ENCODE measurements at places on chromosomes 2 and 18.

- no peaks in the 10 kb centered on the region for H3K36me3 ChIP-seq
- no peaks in the 10 kb centered on the region for H3K4me1 ChIP-seq
- peaks cover under 1% of the 10 kb centered on the region for H3K27me3 ChIP-seq
- no peak overlapping the region for H3K4me3 ChIP-seq
Measured at GRCh38 chr2:4507661-4508060, 804.3 kb downstream of the DCDC2C start.

DNA sequence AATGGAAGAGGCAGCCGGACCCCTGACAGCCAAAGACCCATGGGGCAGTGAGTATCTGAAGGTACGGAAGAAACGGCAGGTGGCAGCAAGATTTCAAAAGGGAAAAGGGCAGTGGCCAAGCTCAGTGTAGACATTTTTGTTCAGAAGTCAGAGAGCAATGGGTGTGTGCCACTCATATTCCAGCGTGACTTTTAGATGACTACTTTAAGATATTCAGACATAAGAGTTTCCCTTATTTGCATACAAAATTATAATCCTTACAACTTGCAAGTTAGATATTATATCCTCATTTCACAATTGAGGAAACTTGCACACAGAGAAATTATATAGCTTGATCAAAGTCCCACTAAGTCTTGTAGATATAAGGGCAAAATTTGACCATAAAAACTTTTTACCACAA, 60.7 kb upstream of the CYTIP start:
- H3K4me1 ChIP-seq, result peaks cover 12% of the 10 kb centered on the region
- H3K36me3 ChIP-seq, result peaks cover 4% of the 10 kb centered on the region
- DNase-seq, result no peak
- no peak overlapping the region for H3K4me3 ChIP-seq
- no peak overlapping the region for H3K27ac ChIP-seq

DNA sequence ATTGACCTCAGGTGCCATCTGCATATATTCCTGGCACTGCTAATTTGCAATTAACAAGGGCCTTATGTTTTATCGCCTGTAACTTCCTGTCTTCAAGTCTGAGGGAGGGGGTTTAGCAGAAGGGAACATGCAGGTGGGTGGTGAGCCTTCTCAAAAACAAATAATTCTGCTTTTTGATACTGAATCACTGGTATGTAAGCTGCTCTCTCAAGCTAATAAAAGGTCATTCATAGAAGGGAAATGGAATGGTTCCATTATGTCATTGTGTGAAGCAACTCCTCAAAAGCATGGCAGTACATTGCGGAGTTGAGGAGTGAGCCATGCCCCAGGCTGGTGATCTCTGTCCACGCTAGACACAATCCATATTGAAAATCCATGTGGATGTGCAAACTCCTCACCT, 414.8 kb upstream of the ID2 start:
- H3K4me3 ChIP-seq, result no peak overlapping the region
- H3K36me3 ChIP-seq, result no peaks in the 10 kb centered on the region
- H3K4me1 ChIP-seq, result no peaks in the 10 kb centered on the region
- H3K27ac ChIP-seq, result no peak overlapping the region

DNA sequence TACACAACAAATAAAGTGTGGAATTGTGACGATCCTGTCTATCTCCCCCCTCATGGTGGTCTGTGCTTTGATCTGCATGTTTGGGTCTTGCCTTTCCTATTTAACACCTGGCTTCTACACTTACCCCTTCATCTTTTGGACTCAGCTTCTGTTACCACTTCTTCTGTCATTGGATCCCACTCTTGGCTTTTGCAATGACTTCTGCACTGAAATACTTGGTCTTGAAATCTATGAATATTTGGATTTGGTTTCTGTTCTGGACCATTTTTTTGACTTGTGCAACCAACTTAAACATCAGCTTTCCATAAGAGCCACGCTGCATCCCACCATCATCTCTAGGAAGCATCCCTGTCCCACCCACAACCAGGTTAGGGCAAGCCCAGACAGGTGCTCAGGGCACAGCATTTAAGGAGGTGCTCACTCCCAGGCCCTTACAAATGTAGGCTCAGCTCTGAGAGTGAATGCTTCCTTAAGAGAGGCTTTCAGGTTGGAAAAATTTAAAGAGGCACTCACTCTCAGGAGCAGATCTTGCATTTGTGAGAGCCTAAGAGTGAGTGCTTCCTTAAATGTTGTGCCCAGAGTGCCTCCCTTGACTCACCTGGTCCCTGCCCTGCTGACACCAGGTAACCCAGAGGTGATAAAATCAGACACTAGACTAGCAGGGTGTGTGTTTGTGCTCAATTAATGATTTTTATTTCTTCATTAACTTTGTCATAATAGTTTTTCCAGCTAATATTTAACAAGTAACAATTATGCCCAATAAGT, 124.5 kb upstream of the SH3BP4 start:
- peaks cover 9% of the 10 kb centered on the region for H3K27me3 ChIP-seq
- H3K27ac ChIP-seq, result no peak overlapping the region
- no peaks in the 10 kb centered on the region for H3K36me3 ChIP-seq
- H3K4me3 ChIP-seq, result no peak overlapping the region
- no peak for DNase-seq
- H3K4me1 ChIP-seq, result no peaks in the 10 kb centered on the region

DNA sequence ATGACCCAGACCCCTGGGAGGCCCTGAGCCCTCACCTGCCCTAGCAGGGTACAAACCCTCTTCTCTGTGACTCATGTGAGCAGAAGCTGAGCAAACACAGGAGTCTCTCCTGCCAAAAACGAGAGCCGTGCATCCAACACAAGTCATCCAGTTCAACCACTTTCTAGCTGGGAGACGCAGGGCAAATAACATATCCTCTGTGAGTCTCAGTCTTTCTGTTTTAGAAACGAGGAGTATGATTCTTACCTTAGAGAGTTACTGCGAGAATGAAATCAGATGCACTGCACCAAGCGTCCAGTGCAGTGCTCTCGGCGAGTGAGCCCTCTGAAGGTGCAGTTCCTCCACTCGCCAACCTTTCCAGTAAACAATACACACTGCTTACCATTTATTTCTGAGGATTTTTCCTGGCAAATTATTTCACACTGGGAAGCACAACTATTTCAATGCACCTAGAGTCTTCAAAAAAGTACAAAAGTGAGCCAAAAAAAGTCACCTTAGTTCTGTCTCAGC, 331.8 kb upstream of the MYT1L start:
- H3K4me3 ChIP-seq, result no peak overlapping the region
- no peaks in the 10 kb centered on the region for H3K36me3 ChIP-seq
- no peaks in the 10 kb centered on the region for H3K4me1 ChIP-seq
- DNase-seq, result no peak
- H3K27me3 ChIP-seq, result peaks cover 5% of the 10 kb centered on the region
- H3K27ac ChIP-seq, result no peak overlapping the region

DNA sequence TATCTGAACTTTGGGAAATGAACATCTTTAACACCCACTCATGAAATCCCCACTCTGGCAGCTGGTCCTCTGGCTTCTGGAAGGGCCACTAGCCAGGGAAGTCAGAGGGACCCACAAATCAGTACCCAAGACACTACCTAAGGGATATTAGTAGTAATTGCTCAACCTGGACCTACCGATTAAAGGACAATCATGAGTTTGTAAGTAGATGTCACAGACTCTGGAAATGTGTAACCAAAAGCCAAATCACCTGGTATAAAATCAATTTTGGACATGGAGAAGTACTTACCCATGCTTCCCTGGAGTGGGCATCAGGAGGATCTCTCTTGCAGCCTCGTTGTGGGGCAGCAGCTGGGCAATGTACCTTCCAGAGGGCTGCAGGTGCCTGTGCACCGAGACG, 389.8 kb downstream of the ALK start:
- no peak overlapping the region for H3K27ac ChIP-seq
- DNase-seq, result no peak
- H3K36me3 ChIP-seq, result no peaks in the 10 kb centered on the region

GRCh38 chr2:61463769-61464475, 7.0 kb downstream of the USP34 start:
- H3K27ac ChIP-seq, result peak overlapping the region; percentile 95
- H3K4me3 ChIP-seq, result peak overlapping the region; percentile 66
- no peaks in the 10 kb centered on the region for H3K36me3 ChIP-seq
- DNase-seq, result no peak
- peaks cover 20% of the 10 kb centered on the region for H3K4me1 ChIP-seq

- H3K36me3 ChIP-seq, result no peaks in the 10 kb centered on the region
- no peak overlapping the region for H3K27ac ChIP-seq
- no peak for DNase-seq
- H3K27me3 ChIP-seq, result no peaks in the 10 kb centered on the region
Measured at GRCh38 chr2:40178171-40178778, 273.6 kb downstream of the SLC8A1 start.

DNA sequence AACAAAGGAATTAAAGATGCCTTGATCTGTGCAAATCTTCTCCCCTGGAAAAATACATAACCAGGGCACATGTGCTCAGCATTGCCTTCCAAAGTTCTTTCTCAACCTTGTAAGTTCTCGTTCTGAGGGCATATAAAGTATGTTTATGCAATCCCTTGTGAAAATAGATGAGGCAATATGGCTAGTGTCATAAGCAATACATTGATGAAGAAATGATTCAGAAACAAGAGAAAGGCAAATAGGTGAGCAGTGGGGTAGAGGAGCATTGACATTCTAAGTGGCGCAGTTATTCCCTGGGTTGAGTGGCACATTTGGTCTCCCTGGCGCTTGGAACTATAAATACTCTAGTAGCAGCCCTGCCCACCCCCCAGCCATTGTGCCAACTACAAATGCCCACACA, 57.4 kb upstream of the PGAP1 start:
- H3K27ac ChIP-seq, result peak overlapping the region; percentile 65
- H3K4me3 ChIP-seq, result no peak overlapping the region

- no peaks in the 10 kb centered on the region for H3K27me3 ChIP-seq
- no peak for DNase-seq
- H3K27ac ChIP-seq, result no peak overlapping the region
- H3K36me3 ChIP-seq, result peaks cover 12% of the 10 kb centered on the region
- H3K4me1 ChIP-seq, result peaks cover 7% of the 10 kb centered on the region
Measured at GRCh38 chr2:203361922-203362321, 33.7 kb downstream of the ABI2 start.

GRCh38 chr2:10440736-10441135, 7.4 kb downstream of the ODC1 start:
- H3K4me1 ChIP-seq, result peaks cover 10% of the 10 kb centered on the region
- no peak overlapping the region for H3K4me3 ChIP-seq
- H3K36me3 ChIP-seq, result peaks cover 32% of the 10 kb centered on the region
- H3K27me3 ChIP-seq, result no peaks in the 10 kb centered on the region
- no peak for DNase-seq

- no peak overlapping the region for H3K4me3 ChIP-seq
- H3K27me3 ChIP-seq, result peaks cover 4% of the 10 kb centered on the region
- DNase-seq, result no peak
- H3K36me3 ChIP-seq, result no peaks in the 10 kb centered on the region
- H3K27ac ChIP-seq, result no peak overlapping the region
Measured at GRCh38 chr2:109166811-109167210, 37.8 kb downstream of the SH3RF3 start.

DNA sequence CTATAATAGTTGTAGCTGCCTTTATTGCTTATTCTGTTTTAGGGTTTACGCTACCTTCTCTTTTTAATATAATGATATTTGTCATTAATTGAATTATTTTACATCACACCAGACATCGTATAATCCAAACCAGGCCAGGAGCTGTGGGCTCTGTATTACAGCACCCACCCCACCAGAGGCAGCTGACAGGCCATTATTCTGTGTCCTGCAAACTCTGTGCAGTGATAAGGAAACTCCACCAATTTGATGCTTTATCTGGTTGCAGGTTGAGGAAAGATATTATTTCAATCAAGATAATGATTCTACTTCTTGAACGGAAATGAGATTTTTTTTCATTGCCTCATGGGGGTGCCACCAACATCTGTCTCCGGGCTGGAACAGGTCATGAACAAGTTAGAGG, 227.3 kb downstream of the ZBTB7C start:
- no peak overlapping the region for H3K4me3 ChIP-seq
- DNase-seq, result no peak
- no peaks in the 10 kb centered on the region for H3K36me3 ChIP-seq
- peaks cover 9% of the 10 kb centered on the region for H3K27me3 ChIP-seq

DNA sequence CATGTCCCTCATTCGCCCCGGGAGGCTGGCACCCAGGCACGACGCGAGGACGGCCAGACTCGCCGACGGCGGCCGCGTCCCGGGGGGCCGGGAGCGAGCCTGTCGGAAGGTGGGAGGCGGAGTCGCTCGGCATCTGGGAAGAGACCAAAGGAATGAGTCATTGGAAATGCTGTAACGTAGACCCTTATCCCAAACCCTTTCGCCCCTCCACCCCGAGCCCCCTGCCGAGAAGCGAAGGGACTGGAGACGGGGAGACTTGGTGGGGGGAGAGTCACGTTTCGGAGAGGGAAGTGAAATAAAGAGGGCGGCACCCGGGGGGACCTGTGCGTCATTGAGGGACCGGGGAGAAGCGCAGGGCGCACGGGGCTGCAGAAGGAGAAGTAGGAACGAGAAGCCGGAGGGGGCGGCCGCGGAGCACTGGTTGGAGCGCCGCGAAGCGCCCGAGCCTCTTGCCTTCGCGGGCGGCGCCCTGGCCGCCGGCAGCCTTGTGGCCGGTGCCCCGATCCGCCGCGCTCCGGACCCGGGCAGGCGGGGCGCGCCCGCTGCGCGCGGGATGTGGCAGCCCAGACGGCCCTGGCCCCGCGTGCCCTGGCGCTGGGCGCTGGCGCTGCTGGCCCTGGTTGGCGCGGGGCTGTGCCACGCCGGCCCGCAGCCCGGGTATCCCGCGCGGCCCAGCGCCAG, at the start of gene EMILIN2:
TSS of gene EMILIN2 (plus strand) at position 371 of the 681 bp plus-strand sequence. CDS start at position 554, 183 bp downstream.
- H3K27ac ChIP-seq, result peak within 1 kb of the TSS; percentile 95
- peak within 1 kb of the TSS; percentile 93 for H3K4me3 ChIP-seq
- peaks cover 8% of the 10 kb centered on the region for H3K27me3 ChIP-seq
- H3K4me1 ChIP-seq, result peaks cover 28% of the 10 kb centered on the region
- peaks cover 2% of the 10 kb centered on the region for H3K36me3 ChIP-seq

- no peak overlapping the region for H3K27ac ChIP-seq
- no peak for DNase-seq
- no peaks in the 10 kb centered on the region for H3K4me1 ChIP-seq
Measured at GRCh38 chr2:49973917-49974368, 819.6 kb upstream of the FSHR start.

- peak; percentile 11 for DNase-seq
- H3K36me3 ChIP-seq, result no peaks in the 10 kb centered on the region
- H3K27ac ChIP-seq, result no peak within 1 kb of the TSS
- H3K4me1 ChIP-seq, result peaks cover 3% of the 10 kb centered on the region
Measured at GRCh38 chr2:164620873-164621763, at the start of gene GRB14. Gene GRB14 (minus strand): TSS chr2:164621482. CDS start chr2:164621309, 173 bp downstream.

- H3K36me3 ChIP-seq, result peaks cover 20% of the 10 kb centered on the region
- no peaks in the 10 kb centered on the region for H3K27me3 ChIP-seq
- H3K4me3 ChIP-seq, result no peak overlapping the region
- DNase-seq, result no peak
- H3K27ac ChIP-seq, result peak overlapping the region; percentile 88
Measured at GRCh38 chr2:134398300-134398699, 144.4 kb downstream of the MGAT5 start.

GRCh38 chr2:37809931-37810570, 115.0 kb upstream of the RMDN2 start:
- peaks cover 1% of the 10 kb centered on the region for H3K36me3 ChIP-seq
- no peak overlapping the region for H3K27ac ChIP-seq
- no peak for DNase-seq

GRCh38 chr2:165627470-165627869, 158.0 kb downstream of the CSRNP3 start:
- peaks cover 9% of the 10 kb centered on the region for H3K27me3 ChIP-seq
- no peak for DNase-seq
- no peaks in the 10 kb centered on the region for H3K4me1 ChIP-seq
- H3K4me3 ChIP-seq, result no peak overlapping the region
- no peaks in the 10 kb centered on the region for H3K36me3 ChIP-seq
- H3K27ac ChIP-seq, result no peak overlapping the region

Data from memory B cell (primary cell).